Peyer's patch (tissue), 4 donors: ENCODE measurements at places on chromosomes 1 and 21. TPM values are rescaled to one million over a fixed set of nuclear protein-coding genes. Genes with fewer than 3 reads are reported as not detected.

Gene ARMH1
- total RNA-seq: 4.1 TPM

GRCh38 chr1:22935433-22935832 lies 37.2 kb downstream of the LACTBL1 start:
- H3K27ac ChIP-seq: no peak overlapping the region
- H3K4me3 ChIP-seq: no peak overlapping the region
- no peaks in the 10 kb centered on the region for H3K4me1 ChIP-seq
- no peaks in the 10 kb centered on the region for H3K27me3 ChIP-seq

Gene SHE
- 1.6 TPM for total RNA-seq

DNA sequence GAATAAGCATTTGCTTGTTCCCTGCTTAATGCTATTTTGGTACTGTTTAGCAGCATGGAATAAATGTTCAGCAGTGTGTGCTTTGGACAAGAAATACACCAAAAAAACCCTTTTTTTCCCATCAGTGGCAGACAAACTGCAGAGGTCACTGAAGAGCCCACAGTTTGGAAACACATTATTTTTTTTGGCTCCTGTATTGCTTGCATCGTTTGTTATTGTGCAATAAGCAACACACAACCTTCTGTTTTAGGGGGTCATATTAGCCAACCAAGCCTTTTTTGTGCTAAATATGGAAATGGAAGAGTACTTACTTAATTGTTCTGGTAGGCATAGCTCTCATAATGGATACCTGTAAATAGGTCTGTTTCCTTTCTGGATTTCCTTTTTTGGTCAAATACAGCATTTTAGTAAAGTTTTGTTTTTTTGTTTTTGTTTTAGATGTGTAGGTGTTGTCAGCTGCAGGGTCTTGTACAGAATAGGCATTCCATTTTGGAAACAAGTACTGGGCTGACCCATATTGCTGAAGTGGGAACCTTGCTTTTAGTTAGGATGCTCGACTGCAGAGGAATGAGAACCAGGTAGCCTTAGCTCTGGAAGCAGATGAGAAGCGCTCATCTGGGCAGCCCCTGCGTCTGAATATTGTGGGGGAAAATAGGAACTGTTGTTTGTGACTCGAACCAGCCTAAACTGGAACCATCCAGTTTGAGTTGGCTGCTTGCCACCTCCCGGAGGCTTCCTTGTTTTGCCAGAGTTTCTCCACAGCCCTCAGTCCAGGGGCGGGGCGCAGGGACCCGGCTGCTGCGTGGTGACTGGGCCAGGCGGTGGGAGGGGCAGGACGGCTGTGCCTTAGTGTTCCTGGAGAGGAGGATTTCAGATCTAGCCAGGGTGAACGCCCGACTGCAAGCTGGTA lies 38.4 kb downstream of the SPEN start:
- DNase-seq: peak; percentile 94
- no peaks in the 10 kb centered on the region for H3K27me3 ChIP-seq
- peak overlapping the region; percentile 74 for H3K27ac ChIP-seq
- H3K4me3 ChIP-seq: peak overlapping the region; percentile 29

Gene MYOG
- not detected for total RNA-seq

DNA sequence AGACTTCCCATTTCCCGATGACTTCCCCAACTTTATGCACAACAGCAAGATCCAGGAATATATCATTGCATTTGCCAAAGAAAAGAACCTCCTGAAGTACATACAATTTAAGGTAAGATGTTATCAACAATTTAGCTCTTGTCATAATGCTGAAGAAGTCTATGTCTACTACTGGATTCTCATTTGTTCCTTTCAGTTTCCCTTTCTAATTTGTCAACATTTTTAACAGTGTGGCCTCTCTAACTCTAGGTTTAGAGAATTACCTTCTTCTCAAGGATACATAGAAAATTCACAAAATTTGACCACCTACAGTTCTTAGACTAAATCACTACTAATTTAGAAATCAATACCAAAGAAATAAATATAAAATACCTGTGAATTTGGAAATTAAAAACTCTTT lies 13.2 kb downstream of the FMO3 start:
- H3K36me3 ChIP-seq: no peaks in the 10 kb centered on the region
- no peak for DNase-seq
- H3K27me3 ChIP-seq: no peaks in the 10 kb centered on the region
- H3K27ac ChIP-seq: no peak overlapping the region
- no peaks in the 10 kb centered on the region for H3K4me1 ChIP-seq
- H3K4me3 ChIP-seq: no peak overlapping the region

GRCh38 chr1:91761295-91761721 lies 124.6 kb downstream of the TGFBR3 start:
- no peaks in the 10 kb centered on the region for H3K27me3 ChIP-seq
- H3K4me1 ChIP-seq: no peaks in the 10 kb centered on the region
- no peaks in the 10 kb centered on the region for H3K36me3 ChIP-seq
- no peak for DNase-seq
- no peak overlapping the region for H3K27ac ChIP-seq
- no peak overlapping the region for H3K4me3 ChIP-seq

DNA sequence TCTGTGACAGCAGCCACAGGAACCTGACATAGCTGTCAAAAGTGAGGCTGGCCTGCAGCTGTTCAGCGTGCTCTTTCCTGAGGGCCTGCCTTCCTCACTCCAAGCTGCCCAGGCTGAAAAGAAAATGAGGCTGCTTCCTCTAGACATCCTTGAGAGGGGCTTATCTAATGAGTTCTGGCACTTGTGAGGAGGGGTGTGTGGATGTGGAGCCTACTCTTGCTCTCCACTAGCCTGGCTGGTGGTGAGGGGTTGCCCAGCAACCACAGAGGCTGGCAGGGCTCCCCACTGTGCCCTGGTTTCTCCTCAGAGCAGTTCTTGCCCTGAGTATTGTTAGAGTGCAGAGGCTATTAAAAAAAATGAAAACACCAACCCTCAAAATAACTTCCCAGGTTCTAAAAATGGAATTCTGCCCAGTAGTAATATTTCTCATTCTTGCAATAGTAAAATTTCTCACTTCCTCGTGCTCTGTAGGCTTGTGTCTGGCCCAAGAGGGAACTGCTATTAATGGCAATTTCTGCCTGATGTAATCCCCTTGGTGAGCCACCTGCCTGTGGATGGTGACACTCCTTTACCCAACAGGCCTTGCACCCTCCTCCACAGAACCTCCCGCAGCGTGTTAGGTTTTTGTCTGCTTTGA lies 52.6 kb upstream of the EPS8L3 start:
- H3K4me1 ChIP-seq: peaks cover 11% of the 10 kb centered on the region
- H3K27ac ChIP-seq: no peak overlapping the region
- peak; percentile 38 for DNase-seq
- H3K27me3 ChIP-seq: no peaks in the 10 kb centered on the region

Gene ZC3H12A
- 36.5 TPM for total RNA-seq

Gene EXTL1
- total RNA-seq: not detected

DNA sequence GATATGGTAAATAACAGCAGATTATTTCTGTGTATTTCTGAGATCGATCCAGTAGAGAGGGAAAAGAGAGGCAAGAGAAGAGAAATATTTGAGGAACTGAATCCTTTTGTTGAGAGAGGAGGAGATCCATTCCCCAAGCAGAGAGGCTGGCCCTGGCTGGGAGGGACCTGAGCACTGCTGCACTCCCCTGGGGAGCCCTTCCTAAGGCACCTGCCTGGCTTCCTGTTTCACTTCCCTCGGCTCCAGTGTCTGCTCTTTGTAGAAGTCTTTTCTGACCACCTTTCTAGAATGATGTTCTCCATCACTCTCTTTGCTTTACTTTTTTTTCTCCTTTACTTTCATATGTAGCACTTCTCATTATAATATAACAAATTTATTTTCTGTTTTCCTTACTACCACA lies 42.3 kb upstream of the SLC6A9 start:
- no peak overlapping the region for H3K4me3 ChIP-seq
- no peaks in the 10 kb centered on the region for H3K4me1 ChIP-seq
- H3K27me3 ChIP-seq: no peaks in the 10 kb centered on the region
- H3K36me3 ChIP-seq: no peaks in the 10 kb centered on the region

DNA sequence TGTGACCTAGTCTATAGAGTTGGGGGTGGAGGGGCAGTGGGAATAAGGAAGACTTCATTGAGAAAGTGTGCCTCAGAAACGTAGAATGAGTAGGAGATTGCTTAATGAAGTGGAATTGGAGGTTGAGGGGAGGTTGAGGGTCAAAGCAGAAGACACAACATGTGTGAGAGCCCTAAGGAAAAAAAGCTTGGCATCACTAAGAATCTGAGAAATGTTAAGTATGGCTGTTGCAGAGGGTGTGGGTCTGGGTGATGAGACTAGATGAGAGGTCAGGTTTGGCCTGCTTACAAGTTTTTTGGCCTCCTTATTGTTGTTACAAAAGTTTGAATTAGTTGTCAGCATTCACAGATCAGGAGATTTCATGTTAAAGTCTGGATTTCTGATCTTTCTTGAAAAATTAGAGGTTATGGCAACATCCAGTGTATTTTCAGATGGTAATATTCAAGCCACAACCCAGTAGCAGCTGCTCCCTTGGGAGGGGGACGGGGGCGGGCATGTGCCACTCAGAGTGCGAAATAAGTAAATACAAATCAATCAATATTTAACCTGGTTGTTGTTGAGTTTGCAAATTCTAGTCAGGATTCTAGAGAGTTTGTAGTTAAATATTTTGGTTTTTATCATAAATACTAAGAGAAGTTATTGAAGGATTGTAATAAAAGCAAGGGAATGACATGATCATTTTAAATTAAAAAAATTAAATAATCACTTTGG lies 4.3 kb downstream of the MAN1A2 start:
- H3K36me3 ChIP-seq: no peaks in the 10 kb centered on the region
- no peaks in the 10 kb centered on the region for H3K4me1 ChIP-seq
- no peak overlapping the region for H3K4me3 ChIP-seq
- H3K27ac ChIP-seq: no peak overlapping the region
- no peak for DNase-seq
